ENCODE measurements at places on chromosomes 11 and 22.

GRCh38 chr11:129644326-129644725, 171.3 kb upstream of the TMEM45B start:
- no peak for DNase-seq

- DNase-seq: no peak
Measured at GRCh38 chr11:100703801-100704575, 16.9 kb downstream of the ARHGAP42 start.

GRCh38 chr22:24366701-24367100, 60.7 kb upstream of the ADORA2A start:
- no peak for DNase-seq

- peak; percentile 46 for DNase-seq
Measured at GRCh38 chr11:62573006-62573591, 592 bp downstream of the EEF1G start.

- DNase-seq: no peak
Measured at GRCh38 chr11:68293708-68294107, 18.7 kb upstream of the LRP5 start.

- no peak for DNase-seq
Measured at GRCh38 chr11:12695221-12695794, 21.1 kb downstream of the TEAD1 start.

DNA sequence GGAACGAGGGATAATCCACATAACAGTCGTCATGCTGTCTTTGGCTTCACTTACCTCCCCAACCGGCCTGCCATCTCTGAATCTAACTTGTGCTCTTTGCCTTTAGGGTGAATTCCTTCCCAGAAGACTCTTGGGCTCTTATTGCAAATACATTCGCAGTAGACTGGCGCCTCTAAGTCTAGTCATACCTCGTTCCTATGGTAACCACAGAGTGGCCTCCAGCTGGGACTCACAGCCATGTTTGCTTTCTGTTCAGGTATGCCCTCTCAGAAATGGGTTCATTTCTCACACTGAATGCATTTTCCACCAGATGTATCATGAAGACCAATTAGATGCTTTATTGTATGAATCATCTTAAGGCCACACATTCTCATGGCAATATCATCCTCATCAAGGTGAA, 112.7 kb downstream of the FAR1 start:
- DNase-seq: no peak

DNA sequence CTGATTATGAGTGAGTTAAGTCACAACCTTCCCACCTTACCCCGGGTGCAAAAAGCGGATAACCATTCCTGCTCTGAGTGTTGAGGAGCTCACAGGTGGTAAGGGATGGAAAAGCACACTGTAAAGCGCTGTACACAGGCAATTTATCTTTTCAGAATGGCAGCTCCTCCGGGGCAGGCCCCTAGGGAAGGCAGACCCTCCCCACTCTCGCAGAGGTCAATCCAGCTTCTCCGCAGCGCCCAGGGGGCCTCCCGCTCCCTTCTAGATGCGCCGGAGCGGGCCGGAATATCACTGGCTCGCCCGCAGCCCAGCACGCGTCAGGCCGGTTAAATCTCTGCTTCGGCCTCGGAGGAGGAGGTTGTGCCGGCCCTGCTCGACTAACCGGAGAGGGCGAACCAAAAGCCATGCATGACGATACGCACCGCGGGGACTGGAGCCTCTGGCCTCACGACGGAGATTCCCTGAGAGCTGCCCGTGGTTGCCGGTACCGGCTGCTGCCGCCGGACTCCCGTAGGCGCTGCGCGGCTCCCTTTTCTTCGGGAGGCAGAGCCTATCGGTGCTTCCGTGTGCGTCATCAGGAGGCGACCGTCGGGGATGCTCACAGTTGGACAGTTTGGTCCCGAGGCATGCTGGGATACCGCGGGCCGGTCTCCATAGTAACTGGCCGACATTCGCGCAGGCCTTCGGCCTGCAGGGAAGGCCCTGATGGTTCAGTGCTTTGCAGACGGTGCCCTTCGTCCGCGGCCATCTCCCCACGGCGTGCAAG, at the start of gene BRMS1:
TSS of gene BRMS1 (minus strand) at position 555 of the 766 bp plus-strand sequence. CDS start 2,870 bp downstream, outside the sequence.
- DNase-seq: peak; percentile 92
